ENCODE measurements at places on chromosomes 2 and 18.

DNA sequence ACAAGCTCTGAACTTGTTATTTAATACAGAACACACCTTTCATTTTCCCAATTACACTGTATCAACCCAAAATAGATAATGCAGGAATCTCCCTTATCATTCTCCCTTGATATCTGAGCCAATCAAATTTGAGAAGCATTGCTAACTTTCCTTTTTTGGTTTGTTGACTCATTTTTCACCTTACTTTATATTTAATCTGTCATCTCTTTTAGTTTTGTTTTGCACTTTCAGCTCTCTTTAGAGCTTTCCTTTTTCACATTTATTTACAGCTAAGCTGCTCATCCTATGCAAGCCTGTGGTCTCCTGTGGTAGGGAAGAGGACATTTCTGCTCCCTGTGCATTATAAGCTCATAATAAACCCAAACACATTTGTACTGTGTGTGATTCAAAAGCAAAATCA is 50.1 kb downstream of the ITGAV start:
- DNase-seq, result no peak

DNA sequence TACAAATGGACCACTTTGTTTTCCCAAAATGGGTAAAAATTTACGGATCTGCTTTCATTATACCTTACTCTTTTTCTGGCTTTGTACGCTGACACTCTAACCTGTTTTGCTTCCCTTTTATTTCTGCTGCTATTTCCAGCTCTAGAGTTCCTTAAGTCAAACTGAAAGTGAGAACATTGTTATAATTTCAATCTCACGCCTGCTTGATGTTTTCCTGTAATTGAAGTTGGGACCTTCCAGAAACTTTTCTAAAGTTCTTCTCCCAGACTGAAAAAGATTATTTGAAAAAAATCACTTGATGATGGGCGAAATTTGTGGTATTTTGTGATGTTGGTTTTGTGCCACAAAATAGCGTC is 1.8 kb downstream of the GLS start:
- no peak for DNase-seq

- no peak for DNase-seq
These were observed 25.2 kb downstream of the HS1BP3 start for GRCh38 chr2:20625491-20626391.

DNA sequence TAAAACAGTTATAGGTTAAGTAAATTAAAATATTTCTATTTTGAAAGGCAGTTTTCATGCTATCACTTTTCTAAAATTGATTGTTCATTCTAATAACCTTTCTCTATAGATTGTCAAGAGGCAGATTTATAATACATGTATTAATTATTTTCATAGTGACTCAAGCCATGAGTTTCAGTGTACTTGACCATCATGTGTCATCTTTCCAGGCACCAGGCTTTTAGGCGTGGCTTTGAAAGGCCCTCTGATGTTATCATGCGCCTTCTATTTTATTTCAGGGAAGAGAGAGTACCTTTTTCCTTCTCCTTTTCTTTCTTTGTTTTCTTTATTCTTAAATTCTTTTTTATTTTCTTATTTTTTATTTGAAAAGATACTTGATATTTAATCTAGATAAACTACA is 128.3 kb upstream of the ETAA1 start:
- DNase-seq, result no peak

DNA sequence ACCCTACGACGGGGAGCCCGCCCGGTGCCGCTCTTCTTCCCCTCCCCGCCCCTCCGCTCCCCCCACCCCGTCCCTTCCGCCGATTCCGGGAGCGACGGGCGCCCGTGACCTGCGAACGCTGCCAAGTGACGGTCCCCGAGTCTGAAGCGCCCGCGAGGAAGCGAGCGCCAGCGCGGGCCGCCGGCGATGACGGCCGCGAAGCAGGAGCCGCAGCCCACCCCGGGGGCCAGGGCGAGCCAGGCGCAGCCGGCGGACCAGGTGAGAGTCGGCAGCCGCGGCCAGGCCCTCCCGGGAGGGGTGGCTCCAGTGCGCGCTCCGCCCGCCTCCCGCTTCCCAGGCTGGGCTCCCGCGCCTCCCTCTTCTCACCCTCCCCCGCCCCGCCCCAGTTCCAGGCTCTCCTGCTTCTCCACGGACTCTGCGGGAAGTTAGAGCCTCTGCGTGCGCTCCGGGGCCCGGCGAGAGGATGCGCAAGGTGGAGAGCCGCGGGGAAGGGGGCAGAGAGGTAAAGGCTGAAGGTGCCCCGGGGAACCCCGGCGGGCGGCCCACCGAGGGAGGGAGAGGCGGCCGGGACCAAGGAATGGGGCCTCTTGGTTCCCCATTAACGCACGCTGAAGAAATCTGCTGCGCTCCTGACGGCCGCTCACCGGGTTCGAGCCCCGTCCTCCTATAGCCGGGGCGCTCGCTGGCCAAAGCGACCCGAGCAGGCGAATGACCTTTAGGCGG is 719.5 kb downstream of the DPP10 start:
- DNase-seq, result no peak

DNA sequence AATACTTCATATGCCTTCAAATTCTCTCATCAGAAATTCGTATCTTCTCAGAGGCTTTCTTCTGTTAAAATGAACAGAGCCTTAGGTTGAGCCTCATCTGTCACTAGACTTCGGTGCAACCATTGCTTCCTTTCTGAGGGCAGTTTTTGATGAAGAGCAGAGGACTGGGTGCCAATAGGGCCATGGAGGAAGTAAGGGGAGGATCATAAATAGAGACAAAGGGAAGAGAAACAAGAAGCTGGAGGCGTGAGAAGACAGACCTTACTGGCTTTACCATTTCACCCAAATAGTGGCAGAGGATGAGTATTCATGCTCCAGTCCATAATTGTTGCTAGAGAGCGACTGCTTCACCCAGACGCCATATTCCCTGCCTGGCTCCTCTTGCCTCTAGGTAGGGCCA is 215.6 kb upstream of the PKDCC start:
- DNase-seq, result no peak

- no peak for DNase-seq
These were observed 61.6 kb downstream of the DNMT3A start for GRCh38 chr2:25280051-25280687.

- no peak for DNase-seq
These were observed 50.2 kb upstream of the EML4 start for GRCh38 chr2:42118754-42119569.

DNA sequence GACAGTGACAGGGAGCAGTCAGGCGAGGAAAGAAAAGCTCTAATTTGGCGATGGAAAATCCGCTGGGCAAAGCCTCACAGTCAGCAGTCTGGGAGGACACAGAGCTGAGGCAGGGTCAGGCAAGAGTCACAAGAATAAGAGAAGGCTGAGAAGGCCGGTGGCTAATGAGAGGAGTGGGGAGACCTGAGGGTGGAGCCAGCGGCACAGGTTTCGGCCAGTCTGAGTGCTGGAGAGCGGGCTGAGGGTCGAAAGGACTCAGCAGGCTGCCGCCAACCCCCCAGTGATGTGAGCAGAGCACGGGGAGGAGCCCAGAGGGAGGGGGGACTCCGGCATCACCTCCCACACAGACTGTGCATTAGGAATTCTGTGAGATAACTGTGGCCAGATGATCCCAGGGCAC is 500.6 kb upstream of the MYT1L start:
- DNase-seq, result no peak

DNA sequence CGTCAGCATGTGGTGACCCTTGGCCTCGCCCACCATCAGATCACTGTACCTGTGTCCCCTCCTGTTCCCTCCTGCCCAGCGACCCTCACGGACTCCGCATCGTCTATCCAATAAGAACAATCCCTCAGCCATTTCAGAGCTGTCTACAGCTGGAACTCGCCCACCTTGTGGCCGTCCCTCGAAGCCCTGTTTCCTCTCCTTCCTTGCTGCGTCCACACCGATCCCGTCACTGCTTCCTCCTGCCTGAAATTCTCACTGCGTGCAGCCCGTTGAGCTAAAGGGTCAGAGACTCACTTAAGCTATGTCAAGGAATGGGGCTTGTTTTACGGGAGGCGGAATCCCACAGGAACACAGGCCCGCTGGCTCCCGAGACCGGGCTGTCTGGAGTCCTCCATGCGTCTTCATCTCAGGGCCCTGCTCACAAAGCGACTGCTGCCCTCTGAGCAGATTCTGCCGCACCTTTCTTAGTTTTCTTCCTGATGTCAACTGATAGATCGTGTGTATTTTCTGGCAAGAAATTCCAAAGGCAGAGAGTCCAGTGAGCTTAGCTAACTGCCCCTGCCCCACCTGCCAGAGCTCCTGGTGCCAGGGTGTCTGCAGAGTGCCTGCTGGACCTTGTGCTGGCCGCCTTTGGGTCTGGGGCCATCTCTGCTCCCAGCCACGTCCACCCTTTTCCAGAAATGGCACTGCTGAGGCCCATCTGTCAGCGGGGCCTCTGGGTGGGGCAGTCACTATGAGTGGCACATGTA is 35.3 kb downstream of the KLHL29 start:
- DNase-seq, result no peak

GRCh38 chr18:63131106-63131958 is 188.2 kb downstream of the BCL2 start:
- peak; percentile 32 for DNase-seq

- DNase-seq, result no peak
These were observed 106.3 kb upstream of the OTX1 start for GRCh38 chr2:62944362-62944761.

- no peak for DNase-seq
These were observed 87.9 kb downstream of the WDPCP start for GRCh38 chr2:63500398-63500797.

GRCh38 chr18:8366070-8366469 is 243.2 kb upstream of the RAB12 start:
- DNase-seq, result no peak

GRCh38 chr2:144441711-144442141 is 78.2 kb downstream of the ZEB2 start:
- no peak for DNase-seq

- DNase-seq, result no peak
These were observed 51.8 kb downstream of the MYO1B start for GRCh38 chr2:191297033-191297432.

GRCh38 chr2:64153811-64154210 is 9.6 kb upstream of the PELI1 start:
- no peak for DNase-seq

DNA sequence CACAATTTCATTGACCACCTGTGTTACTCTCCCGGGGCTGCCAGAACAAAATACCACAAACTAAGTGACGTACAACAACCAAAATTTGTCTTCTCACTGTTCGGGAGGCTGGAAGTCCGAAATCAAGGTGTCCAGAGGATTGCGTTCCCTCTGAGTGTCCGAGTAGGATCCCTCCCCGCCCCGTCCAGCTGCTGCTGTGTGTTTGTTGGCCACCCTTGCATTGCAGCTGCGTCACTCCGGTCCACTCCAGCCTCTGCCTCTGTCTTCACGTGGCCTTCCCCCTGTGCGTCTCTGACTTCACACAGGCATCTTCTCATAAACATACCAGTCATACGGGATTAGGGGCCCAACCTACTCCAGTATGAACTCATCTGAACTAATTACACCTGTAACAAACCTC is 251.8 kb upstream of the SMIM21 start:
- DNase-seq, result no peak

DNA sequence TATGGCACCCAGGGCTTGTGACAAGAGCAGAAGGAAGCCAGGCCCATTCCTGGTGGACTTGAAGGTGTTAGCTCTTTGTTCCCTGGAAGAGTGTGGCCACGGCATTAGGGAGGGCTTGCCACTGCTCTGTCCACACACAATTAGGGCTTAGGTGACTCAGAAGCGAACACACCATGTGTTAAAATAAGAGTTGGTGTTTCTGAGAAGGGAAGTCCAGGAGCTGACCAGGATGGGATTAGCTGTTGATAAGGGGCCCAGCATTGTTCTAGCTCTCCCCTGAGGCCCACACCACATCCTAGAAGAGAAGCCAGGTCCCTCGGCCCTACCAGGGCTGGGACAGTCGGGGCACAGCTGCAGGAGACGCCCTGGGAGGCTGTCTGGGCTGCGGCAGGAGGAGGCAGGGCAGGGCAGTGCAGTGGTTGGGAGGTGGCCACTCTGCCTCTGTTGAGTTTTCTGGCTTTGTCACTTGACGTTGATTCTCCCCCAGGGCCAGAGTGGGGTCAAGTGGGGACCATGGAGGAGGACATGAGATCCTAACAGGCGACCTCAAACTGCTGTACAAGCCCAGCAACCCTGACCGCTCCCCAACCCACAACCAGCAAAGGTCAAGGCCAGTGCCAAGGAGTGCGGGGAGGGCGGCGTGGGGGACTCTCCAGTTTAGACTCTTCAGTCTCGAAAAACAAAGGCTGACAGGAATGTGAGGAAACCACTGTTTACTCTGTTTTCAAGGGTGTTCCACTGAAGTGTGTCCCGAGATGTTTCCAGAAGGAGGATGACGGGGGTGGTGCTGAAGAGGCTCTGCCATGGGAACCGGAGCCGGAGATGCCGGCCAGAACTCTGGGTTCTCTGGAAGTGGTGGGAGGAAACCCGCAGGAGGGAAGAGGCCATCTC is 16.8 kb downstream of the GNLY start:
- DNase-seq, result no peak

DNA sequence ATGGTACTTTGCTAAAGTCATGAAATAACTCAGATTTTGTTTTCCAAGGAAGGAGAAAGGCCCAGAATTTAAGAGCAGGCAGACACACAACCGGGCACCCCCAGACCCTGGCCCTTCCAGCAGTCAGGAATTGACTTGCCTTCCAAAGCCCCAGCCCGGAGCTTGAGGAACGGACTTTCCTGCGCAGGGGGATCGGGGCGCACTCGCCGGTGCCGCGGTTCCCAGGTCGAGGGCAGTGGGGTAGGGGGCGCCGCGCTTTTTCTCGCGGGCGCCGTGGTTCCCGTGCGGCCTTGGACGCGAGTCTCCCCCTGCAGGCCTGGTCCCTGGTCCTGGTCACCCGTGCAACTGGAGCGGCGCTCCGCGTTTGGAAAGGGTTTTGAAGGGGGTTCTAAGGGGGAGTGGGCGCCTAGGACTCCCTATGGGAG is 1.2 kb downstream of the ZNF236 start:
- no peak for DNase-seq

DNA sequence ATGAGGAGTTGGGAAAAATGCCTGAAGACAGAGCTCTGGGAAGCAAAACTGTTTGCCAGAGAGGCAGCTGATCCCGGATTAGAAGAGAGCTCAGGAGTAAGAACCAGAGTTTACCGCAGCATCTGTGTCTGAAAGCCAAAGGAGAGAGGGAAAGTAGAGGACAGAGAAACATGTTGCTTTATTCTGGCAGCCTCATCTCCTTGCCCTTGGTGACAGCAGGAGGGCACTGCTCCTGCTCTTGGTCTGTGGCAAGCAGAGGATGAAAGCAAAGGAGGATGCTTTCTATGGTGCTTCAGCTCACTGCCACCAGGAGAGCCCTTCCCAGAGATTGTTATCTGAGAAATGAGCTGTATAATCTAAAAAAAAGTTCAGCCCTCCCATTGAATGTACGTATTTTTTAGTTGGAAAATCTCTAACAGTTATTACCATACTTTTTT is 7.7 kb downstream of the SLC1A4 start:
- no peak for DNase-seq
